Mesothelial cell of epicardium (in vitro differentiated cells): ENCODE measurements at places on chromosomes 2 and 18. TPM values are rescaled to one million over a fixed set of nuclear protein-coding genes. Genes with fewer than 3 reads are reported as not detected.

The COL3A1 gene
- 7,569 to 7,691 TPM (median 7,584 TPM) in 3 replicates for total RNA-seq

The DYNAP gene
- total RNA-seq, result not detected in 3 replicates

The PAX8 gene
- 0.13 to 0.31 TPM in 2 of 3 replicates, not detected in the other for total RNA-seq

The GKN1 gene
- not detected in 3 replicates for total RNA-seq

The DNAJC5G gene
- total RNA-seq, result 0.18 to 0.27 TPM in 2 of 3 replicates, not detected in the other

The KHK gene
- total RNA-seq, result 3.3 to 4.1 TPM (median 3.6 TPM) in 3 replicates

The NTSR2 gene
- not detected in 3 replicates for total RNA-seq

The ATP5MC3 gene
- 171 to 172 TPM (median 172 TPM) in 3 replicates for total RNA-seq

The SIGLEC15 gene
- total RNA-seq, result not detected in 3 replicates

The STK36 gene
- 115 to 127 TPM (median 120 TPM) in 3 replicates for total RNA-seq

The VSNL1 gene
- total RNA-seq, result 0.61 to 0.95 TPM (median 0.83 TPM) in 3 replicates

The DSG4 gene
- 0.07 to 0.09 TPM (median 0.09 TPM) in 3 replicates for total RNA-seq

The CYBRD1 gene
- 44.6 to 47.7 TPM (median 46.7 TPM) in 3 replicates for total RNA-seq

The C2orf76 gene
- 8.4 to 12.2 TPM (median 9.2 TPM) in 3 replicates for total RNA-seq

The MROH2A gene
- total RNA-seq, result not detected in 3 replicates

The SERPINB3 gene
- total RNA-seq, result not detected in 3 replicates

The SMYD1 gene
- total RNA-seq, result not detected in 3 replicates

The GALNT14 gene
- total RNA-seq, result 1.7 to 2.8 TPM (median 2.2 TPM) in 3 replicates

The UGT1A3 gene
- not detected in 3 replicates for total RNA-seq

The ADRA2B gene
- 0.51 to 0.63 TPM (median 0.56 TPM) in 3 replicates for total RNA-seq

The IL1F10 gene
- total RNA-seq, result not detected in 3 replicates

The C2orf72 gene
- 0.76 to 0.78 TPM (median 0.77 TPM) in 3 replicates for total RNA-seq

The CRYBA2 gene
- total RNA-seq, result not detected in 3 replicates

The SNRPD1 gene
- 64.1 to 71.0 TPM (median 64.9 TPM) in 3 replicates for total RNA-seq

The PID1 gene
- total RNA-seq, result 2.0 to 2.4 TPM (median 2.1 TPM) in 3 replicates

The STRN gene
- total RNA-seq, result 24.9 to 26.6 TPM (median 25.7 TPM) in 3 replicates

The CERKL gene
- not detected in 3 replicates for total RNA-seq

The BMP10 gene
- total RNA-seq, result 0.13 TPM in 1 of 3 replicates, not detected in the others

The HES6 gene
- 4.2 to 5.1 TPM (median 4.3 TPM) in 3 replicates for total RNA-seq

The TMEM131 gene
- 46.9 to 52.9 TPM (median 50.7 TPM) in 3 replicates for total RNA-seq

The CRIM1 gene
- total RNA-seq, result 58.3 to 69.7 TPM (median 61.8 TPM) in 3 replicates

The IFIH1 gene
- total RNA-seq, result 8.4 to 10.7 TPM (median 9.3 TPM) in 3 replicates

The GAREM1 gene
- total RNA-seq, result 9.1 to 10.2 TPM (median 9.5 TPM) in 3 replicates

The RAPGEF4 gene
- total RNA-seq, result 18.0 to 24.7 TPM (median 24.5 TPM) in 3 replicates

The CHRNG gene
- total RNA-seq, result 0.11 TPM in 1 of 3 replicates, not detected in the others
